ENCODE measurements at places on chromosomes 7 and 10. TPM values are rescaled to one million over a fixed set of nuclear protein-coding genes. Genes with fewer than 3 reads are reported as not detected.

The ITIH5 gene
- 0.51 TPM for total RNA-seq

The CCDC172 gene
- not detected for total RNA-seq

The MOGAT3 gene
- total RNA-seq, result not detected

The ANKIB1 gene
- 43.7 TPM for total RNA-seq

The MRLN gene
- not detected for total RNA-seq

The CDK14 gene
- 3.2 TPM for total RNA-seq

The NANOS1 gene
- 0.09 TPM for total RNA-seq

The SRI gene
- 162 TPM for total RNA-seq

The HOGA1 gene
- total RNA-seq, result 0.85 TPM

The ETV1 gene
- 5.6 TPM for total RNA-seq

The INPP5A gene
- 32.8 TPM for total RNA-seq

The PIK3AP1 gene
- 0.14 TPM for total RNA-seq
